ENCODE measurements at places on chromosomes 3 and 15.

DNA sequence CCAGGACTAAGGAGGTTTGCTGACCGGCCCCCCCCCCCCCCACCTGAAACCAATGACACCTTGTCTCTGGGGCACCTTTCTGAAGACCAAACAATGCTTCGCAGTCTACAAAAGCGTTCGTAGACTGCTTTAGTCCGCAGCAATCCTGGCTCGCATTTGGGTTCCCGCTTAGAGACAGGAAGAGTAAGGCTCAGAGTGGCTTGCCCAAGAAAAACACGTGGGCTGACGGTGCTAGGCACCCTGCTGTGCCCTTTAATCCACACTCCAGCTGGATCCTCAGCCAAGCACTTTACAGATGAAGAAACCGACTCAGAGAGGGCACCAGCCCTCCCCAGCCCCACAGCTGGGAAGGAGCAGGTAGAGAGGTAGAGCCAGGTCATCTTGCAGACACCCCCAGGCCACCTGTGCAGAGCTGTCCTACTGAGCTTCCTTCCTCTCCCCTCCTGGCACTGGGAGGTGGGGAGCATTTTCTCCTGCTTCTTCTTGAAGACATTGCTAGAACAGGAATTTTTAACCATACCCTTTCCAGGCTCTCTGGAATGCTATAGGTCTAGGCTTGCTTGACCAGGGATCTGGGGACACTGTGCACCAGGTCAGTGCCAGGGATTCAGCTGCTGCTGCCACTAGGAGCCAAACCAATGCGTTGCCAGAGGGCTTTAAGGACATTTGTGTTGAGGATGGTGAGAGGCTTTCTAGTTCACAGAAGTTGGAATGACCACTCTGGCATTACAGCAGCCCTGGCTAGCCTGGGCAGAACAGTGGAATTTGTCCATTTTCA, 1.0 kb upstream of the KLF15 start:
- no peak for DNase-seq

DNA sequence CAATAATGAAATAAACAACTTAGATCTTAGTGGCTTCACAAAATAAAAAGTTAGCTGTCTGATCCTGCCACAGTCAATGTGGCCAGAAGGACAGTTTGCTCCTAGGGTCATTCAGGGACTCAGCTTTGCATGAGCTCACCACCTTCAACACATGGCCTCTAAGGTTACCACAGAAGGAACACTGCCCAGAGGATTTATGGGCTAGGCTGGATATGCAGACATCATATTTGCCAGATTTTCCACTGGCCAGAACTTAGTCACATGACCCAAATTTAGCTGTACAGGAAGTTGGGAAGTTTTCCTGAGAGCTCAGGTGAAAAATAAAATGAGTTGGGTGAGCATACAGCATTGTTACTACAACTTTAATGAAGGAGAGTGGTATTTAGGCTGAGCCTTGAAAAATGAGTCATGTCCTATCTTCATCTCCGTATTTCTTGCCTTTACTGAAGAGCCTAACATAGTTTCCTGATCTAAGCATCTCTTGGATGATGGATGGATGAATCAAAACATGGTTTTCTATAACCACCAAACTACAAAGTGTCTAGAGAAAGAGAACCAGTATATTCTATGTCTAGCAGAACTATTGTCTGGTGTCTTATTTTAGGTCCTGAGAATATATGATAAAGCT, 54.9 kb upstream of the TMEM108 start:
- no peak for DNase-seq

- no peak for DNase-seq
Measured at GRCh38 chr3:25381083-25381482, 47.0 kb upstream of the RARB start.

DNA sequence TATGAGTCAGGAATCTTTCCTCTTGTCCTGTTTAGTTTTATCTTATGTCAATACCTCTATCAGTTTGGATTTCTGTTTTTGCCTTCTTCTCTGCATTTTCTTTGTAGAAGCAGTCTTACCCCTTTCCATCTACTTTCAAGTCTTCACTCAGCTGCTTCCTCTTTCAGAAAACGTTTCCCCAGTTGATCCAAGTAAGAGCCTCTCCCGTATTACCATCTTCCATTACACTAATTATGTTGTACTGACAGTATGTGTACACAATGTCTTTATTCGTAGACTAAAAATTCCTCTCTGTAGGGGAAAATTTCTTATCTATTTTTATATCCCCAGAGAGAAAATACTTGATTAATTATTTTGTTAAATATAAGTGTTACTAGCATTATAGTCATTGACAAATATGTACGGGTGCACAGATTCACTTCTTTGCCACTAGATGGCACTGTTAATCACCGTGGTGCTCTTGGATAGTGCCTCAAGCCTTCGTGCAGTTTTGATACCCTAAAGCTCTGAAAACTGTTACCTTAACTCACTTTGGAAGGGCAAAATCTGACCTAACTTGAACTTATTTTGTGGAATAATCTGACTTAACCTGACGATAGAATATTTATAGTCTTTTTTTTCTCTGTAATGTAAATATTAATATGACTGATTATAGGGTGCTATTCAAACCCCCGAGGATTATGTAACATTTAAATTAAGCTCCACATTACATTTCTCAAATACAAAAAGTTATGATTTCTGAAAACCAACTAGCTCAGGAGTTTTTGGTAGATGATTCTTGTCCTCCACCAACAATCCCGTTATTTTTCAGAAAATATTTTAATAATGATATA, 74.2 kb upstream of the POU1F1 start:
- DNase-seq: peak; percentile 0

GRCh38 chr3:127961124-127961523, 46.1 kb downstream of the KBTBD12 start:
- no peak for DNase-seq

GRCh38 chr3:125165189-125165947, 47.2 kb downstream of the SLC12A8 start:
- DNase-seq: no peak

DNA sequence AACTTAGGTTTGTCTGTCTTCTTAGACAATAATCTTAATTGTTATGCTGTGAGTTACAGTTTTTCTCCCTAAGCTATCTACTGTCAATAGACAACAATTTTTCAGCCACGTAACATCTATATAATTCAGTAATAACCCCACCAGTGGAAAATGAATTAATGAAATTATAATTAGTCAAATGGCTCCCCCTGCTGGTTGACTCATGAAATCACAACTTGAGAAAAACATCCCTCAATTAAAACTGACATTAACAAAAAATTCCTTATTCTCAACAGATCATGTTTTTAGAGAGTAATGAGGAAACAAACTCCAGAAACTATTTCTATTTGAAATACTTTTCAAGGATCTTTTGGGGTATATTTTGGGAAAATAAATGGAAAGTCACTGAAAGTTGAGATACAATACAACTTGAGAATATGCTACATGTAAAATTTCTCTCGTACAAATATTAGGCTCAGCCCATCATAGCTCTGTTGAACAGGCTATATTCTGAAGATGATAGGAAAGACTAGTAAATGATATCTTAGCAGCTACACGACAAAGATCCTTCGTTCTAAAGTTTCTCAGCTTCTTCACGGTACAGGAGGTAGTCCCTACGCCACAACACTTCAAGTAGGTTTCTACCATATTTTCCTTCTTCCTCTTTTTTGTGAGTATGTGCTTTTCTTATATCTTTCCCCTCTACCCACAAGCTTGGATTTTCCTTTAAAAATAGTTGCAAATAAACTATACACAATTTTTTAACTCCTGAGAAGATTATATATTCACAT, 20.7 kb downstream of the PPP1R2 start:
- peak; percentile 42 for DNase-seq

DNA sequence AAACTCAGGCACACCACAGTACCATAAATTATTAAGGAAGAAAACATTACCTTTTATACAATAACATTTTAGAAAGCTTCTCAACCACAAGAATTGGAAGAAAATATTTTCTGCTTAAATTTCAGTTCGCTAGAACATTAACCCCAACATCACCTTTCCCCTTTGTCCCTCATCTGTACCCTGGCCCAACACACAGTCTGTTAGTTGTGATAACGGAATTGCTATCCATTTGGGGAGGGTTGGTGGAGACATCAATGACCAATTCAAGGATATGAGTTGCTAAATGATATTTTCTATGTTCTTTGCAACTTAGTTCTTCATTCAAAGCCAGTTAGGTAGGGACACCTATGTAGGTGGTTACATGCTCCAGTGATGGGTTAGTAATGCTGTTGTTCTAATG, 5.8 kb downstream of the EID1 start:
- DNase-seq: no peak

GRCh38 chr3:141380987-141381386, 12.7 kb downstream of the ZBTB38 start:
- DNase-seq: no peak

DNA sequence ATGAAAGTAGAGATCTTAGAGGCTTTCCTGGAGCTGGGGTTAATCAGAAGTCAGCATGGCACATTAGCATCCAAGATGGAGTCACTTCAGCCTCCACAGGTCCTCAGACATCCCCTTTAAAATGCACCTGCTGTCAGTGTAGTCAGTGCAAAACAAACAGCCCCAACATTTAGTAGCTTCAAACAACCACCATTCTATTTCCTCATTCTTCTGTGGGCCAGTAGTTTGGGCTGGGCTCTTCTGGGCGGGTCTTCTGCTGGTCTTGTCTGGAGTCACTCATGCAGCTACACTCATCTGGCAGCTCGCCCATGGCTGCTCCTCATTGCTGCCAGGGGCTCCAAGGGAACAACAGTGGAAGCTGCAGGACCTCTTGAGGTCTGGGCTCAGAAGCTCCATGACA, 99.9 kb downstream of the TLE3 start:
- no peak for DNase-seq

- no peak for DNase-seq
Measured at GRCh38 chr3:157115069-157116006, 44.6 kb downstream of the CCNL1 start.

DNA sequence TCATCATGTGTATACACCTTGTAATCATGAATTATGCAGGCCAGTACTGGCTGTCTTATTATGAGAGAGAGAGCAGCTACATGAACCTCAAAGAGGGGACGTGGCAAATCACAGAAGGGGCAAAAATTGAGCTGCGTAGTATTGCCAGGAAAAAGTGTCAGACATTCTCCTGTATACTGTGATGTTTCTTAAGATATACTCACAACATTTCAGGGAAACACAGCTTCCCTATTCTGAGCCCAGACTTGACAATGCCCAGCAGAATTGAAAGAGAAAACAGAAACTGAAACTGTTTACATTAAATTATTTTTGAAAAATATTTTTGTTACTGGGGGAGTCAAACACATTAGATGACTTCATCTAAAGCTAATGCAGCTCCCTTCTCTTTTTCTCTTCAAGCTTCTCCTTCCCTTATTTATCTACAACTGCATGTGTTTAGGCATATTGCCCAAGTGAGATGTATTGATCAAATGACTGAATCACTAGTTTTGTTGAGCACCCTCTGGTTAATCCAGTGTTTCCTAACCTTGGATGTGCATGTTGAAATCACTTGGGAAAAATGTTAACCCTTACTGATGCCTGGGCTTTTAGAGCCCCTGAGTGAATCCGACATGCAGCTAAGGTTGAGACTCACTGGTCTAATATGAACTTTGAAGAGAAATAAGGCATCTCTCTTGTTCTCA, 39.5 kb downstream of the CADPS start:
- no peak for DNase-seq

DNA sequence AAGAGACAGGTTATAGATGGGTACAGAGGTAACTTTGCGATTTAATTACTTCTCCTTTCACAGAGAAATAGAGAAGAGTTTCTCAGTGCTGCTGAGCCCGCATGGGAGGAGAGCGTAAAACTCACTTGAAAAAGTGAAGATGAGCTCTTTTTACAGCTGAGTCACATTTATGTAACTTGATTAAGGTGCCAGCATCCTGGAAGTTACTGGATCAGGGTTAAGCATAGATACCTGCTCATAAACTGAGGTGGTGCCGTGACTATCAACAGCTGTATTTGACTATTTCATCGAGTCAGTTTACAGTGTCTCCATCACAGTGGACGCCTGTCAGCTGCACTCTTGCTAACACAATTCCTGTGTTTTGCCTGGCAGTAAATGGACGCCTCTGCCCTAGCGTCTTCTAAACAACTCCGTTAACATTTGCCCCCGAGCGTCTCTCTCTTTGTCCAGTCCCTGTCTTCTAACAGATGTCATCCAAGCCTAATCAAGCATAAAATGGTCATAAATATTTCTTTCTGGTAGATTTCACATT, 414.6 kb downstream of the FOXP1 start:
- DNase-seq: no peak

GRCh38 chr3:135213213-135213612, 418.2 kb downstream of the EPHB1 start:
- no peak for DNase-seq

GRCh38 chr3:23746441-23746840, 59.3 kb upstream of the UBE2E1 start:
- no peak for DNase-seq

DNA sequence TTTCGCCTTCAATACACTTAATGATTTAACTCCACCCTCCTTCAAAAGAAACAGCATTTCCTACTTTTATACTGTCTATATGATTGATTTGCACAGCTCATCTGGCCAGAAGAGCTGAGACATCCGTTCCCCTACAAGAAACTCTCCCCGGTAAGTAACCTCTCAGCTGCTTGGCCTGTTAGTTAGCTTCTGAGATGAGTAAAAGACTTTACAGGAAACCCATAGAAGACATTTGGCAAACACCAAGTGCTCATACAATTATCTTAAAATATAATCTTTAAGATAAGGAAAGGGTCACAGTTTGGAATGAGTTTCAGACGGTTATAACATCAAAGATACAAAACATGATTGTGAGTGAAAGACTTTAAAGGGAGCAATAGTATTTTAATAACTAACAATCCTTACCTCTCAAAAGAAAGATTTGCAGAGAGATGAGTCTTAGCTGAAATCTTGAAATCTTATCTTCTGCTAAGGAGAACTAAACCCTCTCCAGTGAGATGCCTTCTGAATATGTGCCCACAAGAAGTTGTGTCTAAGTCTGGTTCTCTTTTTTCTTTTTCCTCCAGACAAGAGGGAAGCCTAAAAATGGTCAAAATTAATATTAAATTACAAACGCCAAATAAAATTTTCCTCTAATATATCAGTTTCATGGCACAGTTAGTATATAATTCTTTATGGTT, at the start of gene CCR5:
Gene CCR5 (plus strand): TSS at position 108 of the 680 bp plus-strand sequence. CDS start 1,957 bp downstream, outside the sequence.
- no peak for DNase-seq

GRCh38 chr15:55260562-55261131, 29.0 kb downstream of the RAB27A start:
- no peak for DNase-seq

GRCh38 chr3:136135039-136135802, 60.9 kb downstream of the MSL2 start:
- no peak for DNase-seq

DNA sequence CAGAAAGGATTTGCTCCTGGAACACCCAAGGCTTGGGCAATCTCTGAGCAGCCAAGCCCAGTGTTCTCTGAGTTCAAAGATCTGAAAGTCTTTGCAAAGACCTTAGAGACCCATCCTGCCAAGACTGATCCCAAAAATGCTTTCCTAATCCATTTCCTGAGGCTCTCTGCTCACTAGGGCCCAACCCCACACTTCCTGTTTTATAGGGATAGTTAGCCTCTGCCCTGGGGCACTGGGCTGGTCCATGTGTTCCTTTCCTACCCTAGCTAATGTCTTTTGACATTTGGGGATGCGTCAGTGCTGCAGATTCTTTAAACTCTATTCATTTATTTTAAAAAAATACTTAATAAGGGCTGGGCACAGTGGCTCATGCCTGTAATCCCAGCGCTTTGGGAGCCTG, 372.7 kb downstream of the ROBO2 start:
- no peak for DNase-seq

Data from NCI-H1694 (cell line).